ENCODE measurements at places on chromosomes 6 and 20.
A peak's percentile ranks its signal among the peaks of the same experiment; 100 is the strongest.

GRCh38 chr6:98946879-98947410, 801 bp downstream of the FBXL4 start:
- no peak for DNase-seq

DNA sequence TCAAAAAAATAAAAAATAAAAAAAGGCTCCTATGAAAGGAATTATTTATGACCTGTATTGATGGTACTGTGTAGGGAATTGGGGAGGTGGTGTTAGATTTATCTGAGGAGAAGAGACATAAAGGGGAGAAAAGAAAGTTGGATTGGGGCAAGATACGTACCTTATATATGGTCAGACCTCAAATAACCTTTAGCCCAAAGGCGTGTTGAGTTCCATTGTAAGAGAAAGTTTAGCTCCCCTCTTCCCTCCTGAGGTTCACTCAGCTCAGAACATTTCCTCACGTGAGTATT, 296.9 kb downstream of the ADGB start:
- DNase-seq = no peak

DNA sequence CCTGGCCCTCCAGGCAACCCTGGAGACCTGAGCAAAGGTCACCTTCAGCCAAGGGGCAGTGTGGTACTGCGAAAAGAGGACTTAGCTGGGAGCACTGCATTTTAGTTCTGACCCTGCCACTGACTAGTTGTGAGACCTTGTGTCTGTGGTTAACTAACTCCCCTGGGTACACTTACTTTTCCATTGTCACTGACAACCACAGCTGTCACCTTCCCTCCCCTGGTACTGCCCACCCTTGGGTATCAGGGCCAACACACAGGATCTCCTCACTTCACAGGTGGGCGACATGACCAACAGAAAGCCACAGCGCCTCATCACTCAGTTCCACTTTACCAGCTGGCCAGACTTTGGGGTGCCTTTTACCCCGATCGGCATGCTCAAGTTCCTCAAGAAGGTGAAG, 21.6 kb upstream of the GNRH2 start:
- DNase-seq = no peak

GRCh38 chr6:10412461-10413261, 2.2 kb downstream of the TFAP2A start:
- DNase-seq = peak; percentile 86

DNA sequence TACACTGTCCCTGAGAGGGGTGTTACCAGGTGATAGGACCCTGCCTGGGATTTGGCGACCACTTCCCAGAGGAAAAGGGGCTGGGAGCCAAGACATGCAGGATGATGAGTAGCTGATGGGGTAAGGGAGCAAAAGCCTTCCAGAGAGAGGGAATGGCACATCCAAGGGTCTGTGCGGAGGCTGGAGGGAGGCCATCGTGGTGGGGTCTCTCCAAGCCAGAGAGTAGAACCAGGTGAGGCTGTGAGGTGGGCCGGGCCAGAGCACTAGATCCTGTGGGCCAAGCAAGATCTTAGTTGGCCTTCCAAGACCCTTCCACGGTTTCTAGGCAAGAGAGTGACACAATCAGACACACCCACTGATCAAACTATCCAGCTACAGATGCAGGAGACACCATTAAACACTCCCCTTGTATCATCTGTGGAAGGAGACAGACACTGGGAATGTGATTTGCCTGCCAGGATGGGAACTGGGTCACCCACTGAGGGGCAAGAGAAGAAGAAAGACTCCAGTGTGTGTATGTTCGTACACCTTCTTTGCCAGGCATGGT, 128.9 kb downstream of the BANF2 start:
- no peak for DNase-seq

DNA sequence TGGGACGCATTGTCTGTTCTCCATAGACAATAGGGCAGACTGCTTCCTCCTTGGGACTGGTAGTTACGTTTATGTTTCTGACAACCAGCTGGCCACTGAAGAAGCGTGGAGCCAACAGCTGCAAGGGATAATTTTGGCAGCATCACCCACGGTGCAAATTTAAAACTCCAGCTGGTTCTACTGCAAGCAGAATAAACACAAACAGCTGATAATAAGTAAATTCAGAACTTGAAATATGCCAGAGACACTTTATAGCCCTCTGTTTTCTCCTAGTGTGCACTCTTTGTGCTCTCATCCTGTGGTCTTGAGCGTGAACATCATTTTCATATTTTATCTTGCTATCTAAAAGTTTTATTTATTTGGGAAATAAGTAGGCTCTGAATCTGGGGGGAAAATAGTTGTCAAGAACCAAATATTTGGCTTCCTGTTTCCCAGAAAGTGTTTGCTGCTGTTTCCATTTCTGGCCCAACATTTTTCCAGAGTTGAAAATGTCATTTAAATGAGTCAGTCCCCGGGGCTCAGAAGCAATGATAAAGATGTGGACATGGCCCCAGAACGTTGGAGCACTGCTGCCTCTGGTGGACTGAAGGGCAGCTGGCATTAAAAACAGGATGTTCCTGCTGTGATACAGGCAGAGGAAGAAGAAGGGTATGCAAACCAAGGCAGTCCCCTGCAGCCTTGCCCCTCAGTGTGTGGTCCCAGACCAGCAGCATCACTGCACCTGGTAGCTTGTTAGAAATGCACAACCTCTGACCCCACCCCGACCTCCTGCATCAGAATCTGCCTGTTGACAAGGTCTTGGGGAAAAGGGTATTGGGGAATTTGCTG, 12.5 kb upstream of the THBD start:
- DNase-seq = peak; percentile 78

Measured in islet precursor cell (in vitro differentiated cells).